Naive thymus-derived CD8-positive, alpha-beta T cell (primary cell): ENCODE measurements at places on chromosomes 5 and 9. TPM values are rescaled to one million over a fixed set of nuclear protein-coding genes. Genes with fewer than 3 reads are reported as not detected.

DNA sequence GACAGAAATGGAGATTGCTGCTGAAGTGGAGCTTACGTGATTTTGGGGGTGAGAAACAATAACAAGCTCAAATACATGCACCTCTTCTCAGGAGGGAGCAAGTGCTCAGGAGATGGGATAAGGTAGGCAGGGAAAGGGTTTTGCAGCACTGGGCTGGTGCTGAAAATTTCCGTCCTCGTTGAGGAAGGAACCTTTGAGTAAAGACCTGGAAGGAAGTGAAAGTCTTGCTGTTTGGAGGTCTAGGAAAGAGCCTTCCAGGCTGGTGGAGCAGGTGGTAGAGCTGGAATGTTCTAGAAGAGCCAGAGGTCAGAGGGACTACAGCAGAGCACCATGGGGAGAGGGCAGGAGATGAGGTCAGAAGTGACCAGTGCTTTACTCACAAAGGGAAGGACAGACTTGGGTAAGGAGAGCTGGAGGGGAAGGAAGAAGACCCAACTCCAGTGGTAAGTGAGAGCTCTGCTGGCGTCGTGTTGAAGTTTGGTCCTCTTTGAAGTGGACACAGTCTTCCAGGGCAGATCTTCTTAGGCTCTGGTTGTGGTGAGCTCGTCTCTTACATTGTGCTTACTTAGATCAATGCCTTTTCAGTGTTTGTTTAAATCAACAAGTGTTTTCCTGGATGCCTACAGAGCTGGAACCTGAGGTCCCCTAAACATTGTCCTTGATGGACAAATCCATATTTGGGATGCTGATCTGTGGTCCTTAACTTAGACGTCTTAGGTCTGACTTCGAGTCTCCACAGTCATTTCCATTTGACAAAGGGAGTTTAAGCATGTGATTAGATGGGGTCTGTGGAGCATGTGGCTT, 21.0 kb downstream of the ANKRD33B start:
- peaks cover 8% of the 10 kb centered on the region for H3K4me1 ChIP-seq
- H3K4me3 ChIP-seq: no peak overlapping the region
- no peak for DNase-seq
- H3K36me3 ChIP-seq: peaks cover 9% of the 10 kb centered on the region
- peaks cover 24% of the 10 kb centered on the region for H3K27me3 ChIP-seq
- H3K27ac ChIP-seq: no peak overlapping the region

- no peaks in the 10 kb centered on the region for H3K27me3 ChIP-seq
- H3K27ac ChIP-seq: no peak overlapping the region
- no peaks in the 10 kb centered on the region for H3K36me3 ChIP-seq
- H3K4me1 ChIP-seq: no peaks in the 10 kb centered on the region
- no peak overlapping the region for H3K4me3 ChIP-seq
Observed at GRCh38 chr5:59712836-59713497, 180.6 kb downstream of the PDE4D start.

DNA sequence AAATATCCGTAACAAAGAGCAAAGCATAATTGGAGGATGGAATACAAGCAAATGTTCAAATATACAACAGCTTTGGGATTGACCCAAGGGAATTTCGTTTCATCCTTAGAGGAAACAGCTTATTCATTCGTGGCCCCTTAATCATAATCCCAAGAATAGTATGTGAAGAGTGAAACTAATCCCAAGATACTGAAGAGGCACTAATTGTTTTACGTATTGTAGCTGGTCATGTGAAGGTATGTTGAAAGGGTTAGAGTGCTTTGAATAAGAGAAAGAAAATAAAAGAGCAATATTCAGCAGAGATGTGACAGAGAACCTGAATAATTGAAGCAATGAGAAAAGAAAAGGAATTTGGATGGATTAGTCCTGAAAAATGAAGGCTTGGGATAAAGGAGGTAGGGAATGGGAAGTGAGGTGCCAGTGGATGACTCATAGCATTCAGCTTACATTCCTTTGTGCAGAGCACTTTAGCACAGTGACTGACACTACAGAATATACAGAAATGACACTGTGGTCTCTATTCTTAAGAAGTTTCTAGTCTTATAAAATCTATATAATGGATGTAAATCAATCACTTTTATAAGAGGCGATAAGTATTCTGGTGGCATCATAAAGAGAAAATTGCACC, 221.9 kb downstream of the TLR4 start:
- H3K36me3 ChIP-seq: no peaks in the 10 kb centered on the region
- no peak overlapping the region for H3K27ac ChIP-seq
- peaks cover 11% of the 10 kb centered on the region for H3K27me3 ChIP-seq
- DNase-seq: no peak
- H3K4me3 ChIP-seq: no peak overlapping the region

DNA sequence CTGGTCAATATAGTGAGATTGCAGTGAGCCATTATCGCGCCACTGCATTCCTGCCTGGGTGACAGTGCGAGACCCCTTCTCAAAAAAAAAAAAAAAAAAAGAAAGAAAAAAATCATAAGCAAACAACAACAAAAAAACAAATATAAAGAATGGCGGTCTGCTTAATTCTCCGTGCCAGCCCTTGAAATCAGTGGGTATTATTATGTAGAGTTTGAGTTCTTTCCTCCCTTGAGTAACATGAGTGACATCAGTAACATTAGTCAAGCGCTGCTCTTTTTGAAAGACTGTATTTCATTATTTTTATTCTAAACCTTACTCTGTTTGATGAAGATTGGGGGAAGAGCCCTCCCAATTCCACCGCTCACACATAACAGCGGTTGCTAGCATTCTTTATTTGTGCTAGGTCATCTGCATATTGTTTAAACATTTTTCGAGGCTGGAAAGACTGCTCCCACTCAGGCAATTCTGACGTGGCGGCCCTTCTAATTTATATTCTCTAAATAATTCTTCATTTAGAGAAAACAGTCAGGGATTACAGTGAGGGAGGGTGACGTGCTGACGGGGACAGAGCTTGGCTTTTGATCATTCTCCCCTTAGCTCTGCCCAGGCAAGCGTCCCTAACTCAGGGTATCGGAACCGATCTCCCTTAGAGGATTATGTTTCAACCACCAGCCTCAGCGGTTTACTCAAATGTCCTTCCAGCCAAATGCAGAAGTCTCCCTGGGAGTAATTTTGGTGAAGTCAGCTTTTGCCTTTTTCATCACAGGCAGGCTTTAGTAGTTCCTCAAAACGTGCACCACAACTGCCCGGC, 860 bp upstream of the MARCHF6 start:
- H3K27ac ChIP-seq: peak overlapping the region; percentile 98
- DNase-seq: peak; percentile 21
- no peaks in the 10 kb centered on the region for H3K27me3 ChIP-seq
- peak overlapping the region; percentile 92 for H3K4me3 ChIP-seq

Gene CCL27
- total RNA-seq: not detected

GRCh38 chr5:55176176-55176818, 3.3 kb upstream of the CDC20B start:
- H3K36me3 ChIP-seq: peaks cover 2% of the 10 kb centered on the region
- peaks cover 36% of the 10 kb centered on the region for H3K4me1 ChIP-seq
- peaks cover 86% of the 10 kb centered on the region for H3K27me3 ChIP-seq
- DNase-seq: no peak

DNA sequence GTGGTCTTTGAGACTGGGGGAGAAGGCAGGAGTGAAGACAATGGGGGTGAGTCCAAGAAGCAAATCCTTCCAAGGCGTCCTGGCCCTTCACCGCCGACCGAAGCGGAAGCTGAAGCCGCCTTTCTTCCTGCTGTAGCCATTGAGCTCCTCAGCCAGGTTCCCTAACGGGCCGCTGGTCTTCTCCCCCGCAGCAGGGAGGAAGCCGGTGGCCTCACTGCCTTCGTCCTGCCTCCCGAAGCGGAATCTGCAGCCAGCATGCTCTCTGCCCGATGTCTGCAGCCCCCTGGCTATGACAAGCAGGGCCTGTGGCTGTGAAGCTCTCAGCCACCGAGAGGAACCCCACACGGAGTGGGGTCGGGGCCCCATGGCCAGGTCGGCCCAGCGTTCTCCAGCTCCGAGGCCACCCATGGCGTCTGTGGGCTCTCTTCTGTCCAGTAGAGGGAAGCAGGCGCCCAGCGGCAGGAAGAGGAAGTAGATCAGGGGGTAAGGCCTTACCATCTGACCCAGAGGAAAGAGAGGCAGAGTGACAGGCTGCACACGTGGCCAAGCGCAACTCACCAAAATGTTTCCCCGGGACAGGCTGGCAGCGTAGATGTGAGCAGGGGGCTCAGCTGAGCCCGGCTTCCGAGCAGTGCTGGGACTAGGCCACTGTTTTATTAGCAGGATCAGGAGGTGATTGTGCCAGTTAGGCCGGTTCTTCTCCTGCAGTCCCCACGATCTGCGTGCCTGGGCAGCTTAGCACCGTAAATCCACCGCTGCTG, 3.1 kb downstream of the QRFP start:
- no peaks in the 10 kb centered on the region for H3K27me3 ChIP-seq
- H3K36me3 ChIP-seq: peaks cover 21% of the 10 kb centered on the region
- DNase-seq: no peak
- H3K4me1 ChIP-seq: peaks cover 1% of the 10 kb centered on the region
- H3K4me3 ChIP-seq: no peak overlapping the region
- no peak overlapping the region for H3K27ac ChIP-seq

GRCh38 chr9:131306397-131307004, 17.0 kb downstream of the PLPP7 start:
- H3K36me3 ChIP-seq: no peaks in the 10 kb centered on the region
- DNase-seq: no peak
- peaks cover 5% of the 10 kb centered on the region for H3K4me1 ChIP-seq
- no peak overlapping the region for H3K27ac ChIP-seq
- no peak overlapping the region for H3K4me3 ChIP-seq

DNA sequence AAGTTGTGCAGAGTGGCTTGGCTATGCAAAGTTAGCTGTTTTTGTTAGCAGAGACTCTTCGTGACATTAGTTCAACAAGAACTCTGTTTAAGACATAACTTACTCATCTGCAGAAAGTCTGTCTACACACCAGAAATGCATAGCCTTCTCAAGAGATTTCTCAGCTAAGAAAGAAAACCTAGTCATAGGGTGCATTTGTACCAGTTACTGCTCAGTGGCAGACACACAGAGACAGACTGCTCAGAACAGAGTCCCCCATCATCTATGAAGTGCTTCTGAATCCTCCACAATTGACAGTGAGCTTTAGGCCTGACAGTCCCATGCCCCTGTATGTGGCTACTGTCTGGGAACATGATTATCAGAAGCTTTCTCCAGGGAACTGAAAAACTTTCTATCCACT, 56.1 kb upstream of the IFNK start:
- no peak overlapping the region for H3K27ac ChIP-seq
- peaks cover 2% of the 10 kb centered on the region for H3K36me3 ChIP-seq
- H3K27me3 ChIP-seq: no peaks in the 10 kb centered on the region
- no peak for DNase-seq
- no peak overlapping the region for H3K4me3 ChIP-seq

DNA sequence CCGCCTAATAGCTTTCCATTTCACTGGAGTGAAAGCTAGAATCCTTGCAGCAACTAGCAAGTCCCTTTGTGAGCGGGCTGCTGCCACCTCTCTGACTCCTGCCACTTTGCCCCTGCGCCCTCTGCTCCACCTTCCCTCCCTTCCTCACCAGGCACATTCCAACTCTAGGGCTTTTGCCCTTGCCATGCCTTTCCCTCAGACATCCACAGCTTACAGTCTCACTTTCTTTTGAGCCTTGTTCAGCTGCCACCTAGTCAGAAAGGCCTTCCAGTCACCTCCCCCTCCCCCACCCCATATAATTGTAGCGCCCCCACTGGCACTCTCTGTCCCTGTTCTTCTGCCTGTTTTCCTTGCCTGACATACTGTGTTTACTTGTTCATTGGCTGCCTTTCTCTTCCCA, 31.0 kb downstream of the CYSTM1 start:
- H3K27me3 ChIP-seq: no peaks in the 10 kb centered on the region
- H3K36me3 ChIP-seq: peaks cover 5% of the 10 kb centered on the region
- H3K27ac ChIP-seq: no peak overlapping the region
- H3K4me3 ChIP-seq: no peak overlapping the region
- H3K4me1 ChIP-seq: no peaks in the 10 kb centered on the region
- no peak for DNase-seq

DNA sequence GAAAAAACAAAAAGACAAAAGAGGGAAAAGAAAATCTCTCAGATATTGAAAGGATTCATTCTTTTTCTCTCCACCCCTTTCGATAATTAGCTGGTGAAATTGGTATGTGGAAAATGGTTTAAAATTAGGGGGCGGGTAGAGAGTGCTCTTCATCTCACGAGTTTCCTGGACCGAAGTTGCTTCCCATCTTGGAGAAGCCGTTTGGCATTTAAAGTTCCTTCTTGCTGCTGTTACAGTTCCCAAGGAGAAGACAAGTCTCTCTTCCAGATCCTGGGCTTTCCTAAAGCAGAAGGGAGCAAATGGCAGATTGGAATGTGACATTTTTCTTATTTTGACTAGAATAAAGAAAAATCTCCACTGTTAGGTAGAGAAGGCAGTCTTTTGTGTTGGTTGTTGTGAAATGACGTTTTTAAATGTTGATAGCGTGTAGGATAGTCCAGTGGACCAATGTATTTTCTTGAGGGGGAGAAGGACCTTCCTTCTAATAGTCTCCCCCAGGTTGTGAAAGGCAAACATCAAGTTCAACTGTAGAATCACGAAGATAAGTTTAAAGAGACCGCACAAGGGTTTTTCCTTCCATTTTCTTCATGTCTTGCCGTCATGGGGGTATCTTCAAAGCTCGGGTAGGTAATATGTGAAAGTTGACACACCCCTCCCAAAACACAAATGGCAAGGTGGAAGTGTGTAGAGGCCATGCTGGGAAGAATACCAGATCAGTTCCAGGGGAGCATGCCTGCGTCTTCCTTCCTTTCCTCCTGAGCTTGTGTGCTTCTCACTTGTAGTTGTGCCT, 77.5 kb downstream of the EHMT1 start:
- H3K4me3 ChIP-seq: no peak overlapping the region
- peak overlapping the region; percentile 21 for H3K27ac ChIP-seq
- peaks cover 5% of the 10 kb centered on the region for H3K36me3 ChIP-seq
- H3K27me3 ChIP-seq: no peaks in the 10 kb centered on the region
- DNase-seq: no peak

DNA sequence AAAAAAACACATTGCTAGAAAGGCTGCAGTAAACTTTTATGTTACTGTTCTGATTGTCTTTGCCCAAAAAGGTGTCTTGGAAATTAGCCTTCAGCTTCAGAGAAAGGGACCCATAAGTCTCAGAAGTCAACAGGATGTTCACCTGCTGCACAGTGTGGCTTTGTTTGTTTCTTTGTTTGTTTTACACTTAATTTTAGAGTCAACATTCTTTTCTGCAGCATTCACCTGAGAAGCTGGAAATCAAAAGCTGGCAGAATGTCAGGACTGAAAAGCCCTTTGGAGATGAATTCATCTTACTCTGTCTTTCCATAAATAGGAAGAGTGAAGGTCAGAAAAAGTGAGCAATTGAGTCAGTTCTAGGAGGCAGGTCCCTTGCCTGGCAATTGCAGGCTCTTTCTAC, 170.0 kb downstream of the PAPPA start:
- peaks cover 13% of the 10 kb centered on the region for H3K27me3 ChIP-seq
- H3K4me3 ChIP-seq: no peak overlapping the region
- DNase-seq: no peak
- no peaks in the 10 kb centered on the region for H3K4me1 ChIP-seq
- no peaks in the 10 kb centered on the region for H3K36me3 ChIP-seq

- H3K36me3 ChIP-seq: peaks cover 11% of the 10 kb centered on the region
- H3K27ac ChIP-seq: no peak overlapping the region
- H3K4me3 ChIP-seq: no peak overlapping the region
- H3K27me3 ChIP-seq: no peaks in the 10 kb centered on the region
Observed at GRCh38 chr9:116706310-116707290, 19.5 kb downstream of the TRIM32 start.
